Activated CD4-positive, alpha-beta memory T cell treated with anti-CD3 and anti-CD28 coated beads, Interleukin-2, amount 10 ng/mL, durations not matched to agents 7 days and 5 days (primary cell): ENCODE measurements at places on chromosomes 2 and 18. TPM values are rescaled to one million over a fixed set of nuclear protein-coding genes. Genes with fewer than 3 reads are reported as not detected.

Gene SMC6
- total RNA-seq, result 36.5 TPM

Gene LIPT1
- 6.7 TPM for total RNA-seq

Gene ACVR1C
- total RNA-seq, result 1.6 TPM

GRCh38 chr18:64929036-64929435, 780.1 kb upstream of the LINC00305 start:
- DNase-seq, result no peak

DNA sequence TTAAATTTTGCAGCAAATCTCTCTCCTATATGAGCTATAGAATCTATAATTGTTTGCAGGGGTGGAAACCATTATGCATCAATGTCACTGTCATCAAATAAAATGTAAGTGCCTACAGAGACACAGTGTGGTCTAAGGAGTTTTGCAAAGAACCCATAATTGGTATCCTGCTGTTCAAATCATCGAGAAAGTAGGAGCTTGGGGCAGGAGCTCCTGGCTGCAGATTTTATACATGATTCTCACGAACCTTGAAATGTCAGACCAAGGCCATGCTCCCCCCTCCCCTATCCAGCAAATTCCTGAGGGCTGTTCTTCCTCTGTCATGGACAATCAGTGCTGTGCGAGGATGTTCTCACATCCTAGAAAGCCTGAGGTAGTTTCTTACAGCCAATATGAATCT, 119.5 kb upstream of the CYRIA start:
- DNase-seq, result no peak
